GM13976 (cell line): ENCODE measurements at places on chromosomes 5 and 9.
A peak's percentile ranks its signal among the peaks of the same experiment; 100 is the strongest.

GRCh38 chr9:88737876-88738275 lies 202.9 kb downstream of the NXNL2 start:
- no peak for DNase-seq

GRCh38 chr9:32603914-32604852 lies 31.2 kb upstream of the NDUFB6 start:
- no peak for DNase-seq

GRCh38 chr9:88013607-88014006 lies 39.3 kb upstream of the CDK20 start:
- no peak for DNase-seq

- peak; percentile 76 for DNase-seq
Observed at GRCh38 chr9:95131023-95131943, 186.2 kb downstream of the FANCC start.

DNA sequence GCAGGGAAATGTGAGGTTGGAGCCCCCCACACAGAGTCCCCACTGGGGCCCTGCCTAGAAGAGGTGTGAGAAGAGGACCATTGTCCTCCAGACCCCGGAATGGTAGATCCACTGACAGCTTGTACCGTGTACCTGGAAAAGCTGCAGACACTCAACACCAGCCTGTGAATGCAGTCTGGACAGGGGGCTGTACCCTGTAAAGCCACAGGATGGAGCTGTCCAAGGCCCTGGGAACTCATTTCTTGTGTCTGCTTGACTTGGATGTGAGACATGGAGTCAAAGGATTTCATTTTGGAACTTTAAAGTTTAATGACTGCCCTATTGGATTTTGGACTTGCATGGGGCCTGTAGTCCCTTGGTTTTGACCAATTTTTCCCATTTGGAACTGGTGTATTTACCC lies 535.0 kb upstream of the MEF2C start:
- DNase-seq: no peak

GRCh38 chr9:129383019-129383560 lies 205.0 kb upstream of the IER5L start:
- no peak for DNase-seq

DNA sequence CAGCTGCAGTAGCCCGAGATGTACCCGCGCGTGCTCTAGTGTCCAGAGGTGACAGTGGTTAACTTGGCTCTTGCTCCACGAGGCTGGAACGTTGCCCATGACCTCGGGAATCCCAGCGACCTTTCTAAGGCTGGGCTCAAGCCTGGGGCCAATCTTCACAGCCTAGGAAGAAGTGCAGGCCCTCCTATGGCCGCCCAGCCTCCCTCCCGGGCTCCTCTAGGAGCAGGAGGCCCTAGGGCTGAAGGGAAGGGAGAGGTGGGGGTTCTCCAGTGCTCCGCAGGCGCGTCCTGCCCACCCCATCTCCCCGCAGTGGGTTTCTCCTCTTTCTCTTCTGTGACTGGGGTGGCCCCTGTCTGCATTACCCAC lies 13.3 kb downstream of the NR2F1 start:
- no peak for DNase-seq

DNA sequence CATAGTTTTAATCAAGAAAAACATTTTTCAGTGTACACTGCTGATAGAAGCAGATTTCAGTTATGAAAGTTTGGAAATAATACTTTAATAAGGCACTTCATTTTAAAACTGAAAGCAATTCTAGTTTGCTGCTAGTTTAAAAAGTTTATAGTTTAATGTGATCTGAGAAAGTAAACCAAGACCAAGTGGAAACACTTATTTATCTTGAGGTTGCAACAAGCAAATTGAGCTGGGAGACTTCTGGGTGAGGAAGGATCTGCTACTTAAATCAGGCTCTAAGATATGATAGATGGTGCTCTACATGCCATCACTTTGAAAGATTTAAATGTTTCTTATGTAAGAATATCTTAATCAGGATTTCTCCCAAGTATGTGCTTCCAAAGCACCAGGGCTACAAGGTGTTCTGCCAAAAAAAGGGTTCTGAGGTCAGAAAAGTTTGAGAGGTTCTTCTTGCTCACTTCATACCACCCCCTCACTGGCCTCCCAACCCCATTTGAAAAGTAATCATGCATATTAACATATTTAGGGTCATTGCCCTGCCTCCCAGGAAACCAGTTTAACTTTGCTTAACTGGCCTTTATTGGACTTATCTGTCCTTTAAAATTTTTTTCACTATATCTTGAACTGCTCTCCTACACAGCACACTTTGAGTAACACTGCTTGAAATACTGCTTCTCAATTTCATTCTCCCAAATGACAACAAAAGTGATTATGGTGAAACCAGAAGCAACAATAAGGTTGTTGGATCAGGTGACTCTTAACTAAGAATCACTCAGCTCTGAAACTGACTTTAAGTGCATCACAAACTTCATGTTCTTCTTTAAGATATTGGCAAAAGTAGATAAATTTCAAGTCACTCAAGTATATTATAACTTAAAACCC lies 15.5 kb downstream of the SLC44A1 start:
- no peak for DNase-seq

GRCh38 chr5:102863764-102864560 lies 108.9 kb downstream of the PAM start:
- no peak for DNase-seq

- no peak for DNase-seq
Observed at GRCh38 chr5:143752165-143752850, 59.7 kb upstream of the HMHB1 start.

DNA sequence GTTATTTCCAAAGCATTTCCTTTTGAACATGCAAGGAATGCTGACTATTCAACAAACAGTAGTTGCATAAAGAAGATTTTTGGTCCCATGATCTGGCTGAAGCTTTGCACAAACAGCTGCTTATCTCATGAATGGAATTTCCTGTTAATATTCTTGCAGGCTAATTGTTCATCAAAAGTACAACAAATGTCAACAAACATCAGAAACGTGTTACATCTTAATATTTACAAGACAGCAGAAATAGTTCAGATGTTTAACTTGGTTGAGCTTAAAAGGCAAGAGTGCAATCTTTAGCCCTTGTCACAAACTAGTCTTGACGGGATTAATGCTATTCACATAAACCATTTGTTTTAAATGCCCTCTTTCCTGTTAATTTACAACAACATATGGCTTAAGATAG lies 47.9 kb upstream of the BASP1 start:
- DNase-seq: no peak

- no peak for DNase-seq
Observed at GRCh38 chr9:111925017-111925770, 28.6 kb downstream of the UGCG start.

GRCh38 chr5:181189962-181190710 lies 14.9 kb downstream of the TRIM7 start:
- DNase-seq: no peak

- DNase-seq: no peak
Observed at GRCh38 chr5:130759061-130759460, 406.0 kb downstream of the HINT1 start.

- DNase-seq: no peak
Observed at GRCh38 chr5:178650214-178650613, 23.4 kb upstream of the CLK4 start.

- DNase-seq: no peak
Observed at GRCh38 chr9:83024506-83025125, 38.3 kb downstream of the RASEF start.

GRCh38 chr5:33182986-33183385 lies 257.8 kb upstream of the TARS1 start:
- no peak for DNase-seq

DNA sequence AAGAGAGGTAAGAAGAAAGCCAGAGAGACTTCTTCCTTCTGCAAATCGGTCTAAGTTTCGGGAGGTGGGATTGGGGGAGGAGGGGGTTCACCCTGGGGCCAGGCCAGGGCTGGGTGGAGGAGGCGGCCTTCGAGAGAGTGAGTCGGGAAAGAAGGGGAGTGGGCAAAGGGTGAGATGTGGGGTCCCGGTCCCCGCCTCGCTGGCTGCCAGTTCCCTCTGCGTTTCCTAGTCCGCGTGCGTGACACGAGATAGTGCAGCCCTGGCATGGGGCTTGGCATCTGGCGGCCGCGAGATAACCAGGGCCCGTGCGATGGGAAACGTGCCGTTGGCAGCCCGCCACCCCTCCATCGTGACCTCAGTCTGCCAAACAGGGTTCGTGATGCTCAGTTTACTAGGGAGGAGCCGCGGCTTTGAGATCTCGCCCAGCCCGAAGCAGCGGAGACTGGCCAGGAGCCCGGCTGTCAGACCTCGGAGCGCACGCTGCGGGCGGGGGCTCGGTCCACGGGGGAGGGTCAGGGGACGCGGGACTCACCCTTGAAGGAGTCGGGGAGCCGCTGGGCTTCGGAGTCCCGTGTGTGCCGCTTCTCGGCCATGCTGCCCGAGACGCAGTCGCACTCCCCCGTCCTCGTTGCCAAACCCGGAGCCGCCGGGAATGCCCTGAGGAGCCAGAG lies at the start of gene STOM:
TSS of gene STOM (minus strand) at position 656 of the 671 bp plus-strand sequence. CDS start at position 593, 63 bp downstream.
- DNase-seq: no peak

DNA sequence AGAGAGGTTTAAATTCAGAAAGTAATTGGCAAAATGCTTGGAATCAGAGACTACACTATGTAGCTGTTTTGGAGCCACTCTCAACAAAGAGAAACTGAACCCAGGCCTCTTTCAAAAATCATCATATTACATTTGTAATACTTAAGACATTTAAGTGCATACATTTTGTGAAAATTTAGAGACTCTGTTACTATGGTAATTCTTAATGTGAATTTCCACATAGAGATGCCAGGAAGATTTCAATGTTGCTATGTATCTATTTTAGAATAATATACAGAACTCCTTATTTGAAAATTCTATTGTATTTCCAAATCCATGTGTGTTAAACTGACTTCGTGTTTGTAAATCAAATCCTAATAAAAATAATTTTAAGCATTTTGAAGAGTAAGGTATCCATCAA lies 1260.9 kb upstream of the C9orf72 start:
- DNase-seq: no peak

GRCh38 chr5:56019306-56020272 lies 24.8 kb upstream of the IL6ST start:
- no peak for DNase-seq

DNA sequence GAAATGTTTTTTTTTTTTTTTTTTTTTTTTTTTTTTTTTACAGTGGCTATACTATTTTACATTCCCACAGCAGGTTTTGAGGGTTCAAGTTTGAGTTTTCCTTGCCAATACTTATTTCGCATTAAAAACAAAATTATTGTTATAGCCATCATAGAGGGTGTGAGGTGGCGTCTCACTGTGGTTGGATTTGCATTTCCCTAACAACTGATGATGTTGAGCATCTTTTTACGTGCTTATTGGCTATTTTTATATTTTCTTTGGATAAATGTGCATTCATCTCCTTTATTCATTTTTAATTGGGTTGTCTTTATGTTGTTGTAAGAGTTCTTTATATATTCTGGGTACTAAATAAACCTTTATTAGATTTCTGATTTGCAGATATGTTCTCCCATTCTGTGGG lies 18.9 kb upstream of the UBLCP1 start:
- no peak for DNase-seq

DNA sequence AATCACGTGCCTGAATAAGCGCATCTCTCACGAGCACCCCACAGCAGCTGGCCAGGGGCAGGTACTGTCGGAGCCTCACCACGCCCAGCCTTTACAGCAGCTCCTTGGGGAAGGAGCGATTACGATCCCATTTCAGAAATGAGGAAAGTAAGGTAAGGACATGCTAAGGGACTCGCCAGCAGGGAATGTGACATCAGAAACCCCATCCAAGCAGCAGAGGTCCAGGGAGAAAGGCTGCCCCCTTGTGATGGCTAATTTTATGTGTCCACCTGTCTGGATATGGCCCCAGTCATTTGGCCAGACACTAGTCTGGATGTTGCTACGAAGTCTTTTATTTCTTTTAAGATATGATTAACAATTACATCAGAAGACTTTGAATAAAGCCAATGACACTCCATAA lies 77.3 kb downstream of the UBE2QL1 start:
- DNase-seq: peak; percentile 78

DNA sequence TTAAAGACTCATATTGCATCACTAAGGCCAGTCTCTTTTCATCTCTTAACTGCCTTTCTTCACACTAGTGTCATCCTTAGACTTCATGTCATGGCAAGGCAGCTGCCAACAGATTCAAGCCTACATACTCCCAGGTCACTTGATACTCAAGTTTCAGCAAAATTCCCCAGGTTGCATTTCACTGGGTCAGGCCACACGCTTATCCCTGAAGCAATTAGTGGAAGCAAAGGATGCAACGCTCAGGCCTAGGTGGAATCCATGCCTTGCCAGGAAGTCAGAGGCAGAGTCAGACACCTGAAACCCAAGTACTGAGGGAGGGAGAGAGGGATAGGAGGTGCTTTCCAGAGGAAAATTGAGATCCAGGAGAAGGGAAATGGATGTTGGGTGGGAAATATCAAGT lies 28.9 kb downstream of the YIPF5 start:
- no peak for DNase-seq
